ENCODE measurements at places on chromosomes 5 and 9.

DNA sequence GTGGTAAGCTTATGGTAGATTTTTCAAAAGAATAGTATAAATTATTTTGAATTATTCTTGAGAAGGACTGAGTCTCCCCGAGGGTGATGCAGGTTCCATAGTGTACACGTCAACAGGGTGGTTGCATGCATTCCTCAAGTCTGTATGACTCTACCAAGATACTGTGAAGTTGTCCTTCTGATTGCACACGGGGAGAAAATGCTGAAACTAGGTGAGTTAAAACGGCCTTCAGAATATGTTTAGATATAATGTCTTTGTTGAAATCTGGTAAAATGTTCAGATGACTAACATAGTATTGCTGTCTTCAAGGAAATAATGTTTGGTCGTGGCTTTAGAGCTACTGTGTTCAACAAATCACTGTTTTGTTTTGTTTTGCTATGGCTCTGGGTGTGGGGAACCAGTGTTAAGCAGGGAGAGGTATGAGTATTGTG lies 22.4 kb upstream of the TNFAIP8 start:
- DNase-seq: no peak

GRCh38 chr9:17994695-17995425 lies 416.0 kb downstream of the SH3GL2 start:
- DNase-seq: no peak

DNA sequence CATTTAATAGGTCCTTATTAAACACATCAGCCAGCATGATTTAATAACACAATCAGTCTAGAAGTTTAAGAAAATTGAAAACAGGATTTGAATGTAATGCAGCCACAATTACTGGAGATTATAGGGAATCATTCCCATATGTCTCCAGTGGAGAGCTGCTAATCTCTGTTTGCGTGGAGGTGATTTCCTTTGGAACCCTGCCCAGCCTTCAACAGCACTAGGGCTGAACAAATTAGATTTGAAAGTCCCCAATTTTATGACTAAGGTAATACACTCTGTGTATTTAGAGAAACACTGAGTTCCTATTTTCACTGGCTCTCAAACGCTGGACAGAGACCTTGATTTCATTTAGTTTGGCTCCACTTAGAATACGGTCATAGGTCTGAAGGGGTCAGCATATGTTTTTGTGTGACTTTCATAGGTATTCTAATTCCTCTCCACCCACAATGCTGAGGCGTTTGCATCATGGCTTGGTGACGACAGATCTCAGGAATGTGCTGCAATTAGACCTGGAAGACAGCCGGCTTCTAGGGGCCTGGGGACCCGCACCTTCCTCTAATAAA lies 508.3 kb downstream of the EBF1 start:
- DNase-seq: no peak

- DNase-seq: no peak
These were observed 197.0 kb downstream of the MCTP1 start for GRCh38 chr5:95087816-95088317.

GRCh38 chr5:150780816-150781221 lies 2.3 kb downstream of the SMIM3 start:
- no peak for DNase-seq

- DNase-seq: no peak
These were observed 20.7 kb upstream of the TRMT10B start for GRCh38 chr9:37732952-37733351.

- no peak for DNase-seq
These were observed 15.4 kb downstream of the SLC36A3 start for GRCh38 chr5:151288180-151288579.

DNA sequence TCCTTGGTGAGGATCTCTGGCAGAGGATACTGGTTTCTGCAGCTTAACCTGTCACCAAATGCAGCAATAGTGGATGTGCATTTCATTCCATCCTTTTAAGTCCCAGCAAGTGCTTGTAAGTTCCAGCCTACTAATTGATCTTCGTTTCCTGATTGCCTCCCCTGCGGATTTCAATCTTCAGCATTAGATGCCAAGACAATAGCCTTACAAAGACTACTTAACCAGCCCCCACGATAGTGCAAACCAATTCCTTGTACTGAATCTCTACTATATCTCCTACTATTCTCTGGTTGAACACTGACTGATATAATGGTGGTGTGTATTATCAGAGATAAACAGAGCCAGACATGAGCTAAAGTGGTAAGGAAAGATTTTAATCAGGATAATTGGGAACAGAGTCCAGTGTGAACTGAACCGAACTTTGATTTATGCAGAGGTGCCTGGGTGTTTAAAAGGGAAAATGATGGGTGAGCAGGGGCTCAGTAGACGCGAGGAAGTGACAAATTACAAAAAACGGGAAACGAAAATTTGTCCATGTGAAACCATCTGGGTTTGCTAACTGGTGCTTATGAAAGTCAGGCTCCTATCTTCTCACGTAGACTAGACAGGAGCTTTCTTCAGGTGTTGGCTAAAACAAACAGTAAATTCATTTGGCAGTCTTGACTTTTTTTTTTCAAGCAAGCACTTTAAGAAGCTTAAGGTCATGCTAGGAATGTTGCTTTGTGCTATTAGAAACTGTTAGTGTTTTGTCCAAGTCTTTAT lies 106.9 kb upstream of the ST8SIA4 start:
- DNase-seq: no peak

GRCh38 chr9:128835246-128836210 lies 5.9 kb upstream of the SPOUT1 start:
- DNase-seq: no peak

GRCh38 chr5:112762113-112762810 lies 24.6 kb downstream of the APC start:
- DNase-seq: no peak

DNA sequence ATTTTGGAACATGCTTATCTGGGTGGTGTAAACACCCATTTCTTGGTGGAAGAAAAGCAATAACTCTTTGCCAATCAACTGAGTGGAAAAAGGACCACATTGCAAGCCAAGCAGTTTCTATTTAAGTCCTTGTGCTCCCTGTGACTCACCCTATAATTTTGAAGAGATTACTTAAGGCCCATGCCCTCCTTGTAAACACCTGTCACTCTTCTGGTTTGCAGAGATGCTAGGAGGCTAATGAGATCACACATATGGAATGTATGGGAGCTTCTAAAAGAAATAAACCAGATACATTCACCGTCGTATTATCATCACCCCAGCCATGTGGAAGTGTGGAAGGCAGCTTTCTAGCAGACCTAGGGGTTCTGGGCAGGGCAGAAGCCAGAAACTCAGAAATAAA lies 337.1 kb downstream of the GADD45G start:
- no peak for DNase-seq

- no peak for DNase-seq
These were observed 85.4 kb upstream of the NR4A3 start for GRCh38 chr9:99736291-99736690.

GRCh38 chr5:154956712-154957111 lies 15.8 kb downstream of the MRPL22 start:
- DNase-seq: no peak

DNA sequence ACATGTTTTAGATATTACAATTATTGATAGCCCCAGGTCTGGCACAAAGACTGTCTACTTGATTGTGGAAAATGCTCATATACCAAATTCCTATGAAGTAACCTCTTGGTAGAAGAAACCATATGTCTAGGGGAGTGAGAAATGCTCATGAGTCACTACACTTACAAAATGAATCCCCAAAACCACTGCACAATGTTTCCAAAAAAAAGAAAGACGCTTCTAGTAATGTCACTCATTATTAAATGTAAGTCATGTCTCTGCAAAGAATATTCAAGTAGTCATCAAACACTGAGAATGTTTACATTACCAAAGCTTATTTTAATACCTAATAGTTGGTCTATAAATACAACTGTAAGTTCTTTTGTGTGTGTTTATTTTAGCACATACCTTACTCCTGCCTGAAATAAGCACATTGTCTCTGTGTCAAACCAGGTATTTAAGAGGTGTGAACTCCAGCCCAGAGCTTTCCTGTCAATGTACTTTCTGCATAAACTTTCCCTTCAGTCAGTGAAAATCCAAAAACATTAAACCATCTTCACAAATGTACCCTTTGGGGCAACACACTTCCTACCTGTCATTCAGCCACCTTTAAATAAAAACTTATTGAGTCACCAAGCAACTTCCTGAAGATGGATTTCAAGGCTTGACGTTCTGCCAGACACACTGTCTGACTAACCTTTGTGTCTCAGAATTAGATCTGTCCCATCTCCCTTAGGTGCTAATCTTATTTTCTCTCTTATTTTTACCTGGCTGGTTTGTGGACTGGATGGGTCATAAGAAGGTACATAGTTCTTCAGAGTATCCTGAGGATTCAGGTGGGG lies 194.0 kb downstream of the NFIB start:
- DNase-seq: no peak

DNA sequence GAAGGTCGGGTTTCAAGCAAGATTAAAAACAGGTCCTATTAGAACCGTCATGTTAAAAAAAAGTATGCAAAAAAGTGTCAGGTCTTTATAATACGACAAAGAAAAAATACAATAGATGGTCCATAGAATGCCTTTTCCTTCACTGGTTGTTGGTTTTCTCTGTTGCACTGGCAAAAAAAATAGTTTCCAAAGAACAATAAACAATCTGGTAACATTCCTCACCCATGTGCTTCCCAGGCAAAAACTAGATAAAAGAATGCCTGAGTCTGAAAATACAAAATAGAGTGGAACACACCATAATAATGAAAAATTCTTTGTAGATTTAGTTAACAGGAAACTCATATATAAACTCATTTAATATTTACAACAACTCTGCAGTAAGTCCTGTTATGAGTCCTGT lies 590.0 kb upstream of the DMAC1 start:
- DNase-seq: no peak

DNA sequence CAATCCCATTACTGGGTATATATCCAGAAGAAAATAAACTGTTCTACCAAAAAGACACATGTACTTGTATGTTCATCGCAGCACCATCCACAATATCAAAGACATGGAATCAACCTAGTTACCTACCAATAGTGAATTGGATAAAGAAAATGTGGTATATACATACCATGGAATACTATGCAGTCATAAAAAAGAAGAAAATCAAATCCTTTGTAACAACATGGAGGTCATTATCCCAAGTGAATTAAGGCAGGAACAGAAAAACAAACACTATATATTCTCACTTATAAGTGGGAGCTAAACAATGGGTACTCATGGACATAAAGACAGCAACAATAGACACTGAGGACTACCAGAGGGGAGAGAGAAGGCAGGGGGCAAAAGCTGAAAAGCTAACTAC lies 67.7 kb downstream of the NR2F1-AS1 start:
- no peak for DNase-seq

DNA sequence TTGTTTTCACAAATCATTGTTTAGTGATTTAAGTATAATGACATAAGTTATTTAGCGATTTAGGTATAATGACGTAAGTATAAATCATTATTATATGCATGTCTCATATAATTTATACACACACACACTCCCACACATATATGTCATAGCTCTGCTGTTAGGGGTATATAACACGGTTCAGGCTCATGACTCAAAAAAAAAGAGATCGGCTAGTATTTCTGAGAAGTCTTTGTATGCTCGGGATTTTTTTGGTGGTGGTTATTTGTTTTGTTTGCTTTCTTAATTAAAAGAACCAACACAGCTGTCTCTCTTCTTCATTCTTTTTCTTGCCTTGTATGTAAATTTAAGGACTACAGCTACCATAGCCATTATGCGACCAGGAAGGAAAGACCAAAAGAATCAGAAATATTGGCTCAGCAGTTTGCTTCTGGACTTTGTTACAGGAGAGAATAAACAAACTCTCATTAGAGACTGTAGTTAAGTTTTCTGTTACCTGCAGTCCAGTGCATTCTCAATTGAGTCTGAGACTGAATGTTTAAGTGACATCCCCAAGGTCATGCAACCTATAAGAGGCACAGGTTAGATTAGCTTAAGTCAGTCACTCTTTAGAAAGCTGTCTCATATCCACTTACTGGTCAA lies 83.2 kb upstream of the NREP start:
- no peak for DNase-seq

GRCh38 chr5:168528521-168529373 lies at the start of gene FBLL1:
TSS of gene FBLL1 (plus strand) at chr5:168529305. CDS start at chr5:168529505, 200 bp downstream.
- no peak for DNase-seq

DNA sequence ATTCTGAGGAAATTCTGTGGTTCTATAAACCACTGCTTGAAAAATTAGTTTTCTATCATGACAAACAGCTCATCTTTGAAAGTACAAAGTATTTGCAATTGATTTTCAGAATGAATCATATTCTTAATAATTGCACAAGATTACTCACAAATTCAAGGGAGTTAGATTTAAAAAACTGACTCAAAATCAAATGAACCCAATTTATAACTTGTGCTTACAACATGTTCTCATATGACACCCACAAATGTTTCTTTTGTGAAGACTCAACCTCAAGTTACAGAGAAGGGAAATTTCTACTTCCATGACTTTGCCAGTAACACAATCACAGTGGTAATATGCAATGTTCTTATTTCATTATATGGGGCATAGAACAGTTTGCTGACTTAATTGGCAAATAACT lies 272.0 kb upstream of the ACTBL2 start:
- no peak for DNase-seq

DNA sequence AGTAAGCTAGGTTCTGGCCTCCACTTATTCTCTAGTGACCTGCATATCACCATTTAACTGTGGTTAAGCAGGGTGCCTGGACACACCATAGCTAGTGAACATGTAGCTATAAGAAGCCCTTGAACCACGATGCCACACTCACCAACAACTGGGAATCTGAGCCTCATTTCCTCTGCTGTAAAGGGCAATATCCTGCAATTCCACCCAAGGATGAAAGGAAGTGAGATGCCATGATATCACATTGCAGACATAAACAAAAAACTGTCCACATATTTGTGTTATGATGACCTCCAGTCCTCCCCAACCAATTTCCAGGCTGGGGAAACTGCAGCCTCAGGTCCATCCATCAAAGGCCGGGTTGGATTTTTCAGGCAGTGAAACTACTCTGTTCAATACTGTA lies 10.4 kb downstream of the TNIP1 start:
- no peak for DNase-seq

DNA sequence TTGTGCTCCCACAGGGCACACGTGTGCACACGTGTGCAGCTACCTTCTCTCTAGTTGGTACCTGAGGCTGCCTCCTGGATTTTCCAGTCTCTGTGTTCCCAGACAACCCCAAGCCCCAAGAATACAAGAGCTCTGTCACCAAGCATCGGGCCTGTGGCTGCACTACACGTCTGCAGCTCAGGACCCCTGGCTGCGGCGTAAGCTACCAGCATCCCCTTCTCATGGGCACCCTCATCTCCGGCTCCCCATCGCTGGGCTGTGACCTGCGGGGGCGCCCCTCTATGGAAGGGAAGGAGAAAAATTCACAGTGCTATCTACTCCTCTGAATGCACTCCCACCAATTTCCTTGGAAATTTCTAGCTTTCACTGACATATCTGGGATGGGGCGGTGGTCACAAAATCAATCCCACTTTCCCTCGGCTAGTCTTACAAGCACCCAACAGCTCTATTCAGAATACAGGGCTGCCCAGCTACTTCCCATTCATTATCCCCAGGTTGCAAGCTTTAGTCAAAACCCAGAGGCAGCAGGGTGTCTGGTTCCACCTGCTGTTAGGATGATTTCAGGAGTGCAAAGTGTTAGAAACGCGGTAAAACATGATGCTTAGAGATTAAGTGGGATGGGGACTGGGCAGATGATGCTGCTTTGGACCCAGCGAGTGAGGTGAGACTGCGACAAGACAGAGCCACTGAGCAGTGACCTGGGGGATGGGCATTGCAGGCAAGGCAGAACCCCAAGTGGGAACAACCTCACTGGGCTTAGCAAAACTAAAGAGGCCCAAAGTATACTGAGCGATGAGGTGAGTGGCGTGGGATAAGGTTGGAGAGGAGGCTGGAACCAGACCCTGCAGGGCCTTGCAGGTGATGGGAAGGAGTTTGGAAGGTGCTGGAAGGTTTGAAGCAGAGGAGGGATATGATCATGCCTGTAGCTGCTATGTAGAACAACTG lies 121.7 kb downstream of the KCNIP1 start:
- DNase-seq: no peak

Data from stimulated activated CD4-positive, alpha-beta T cell treated with anti-CD3 and anti-CD28 coated beads, Interleukin-2, amount 100 ng/mL, for 4 hours (primary cell).